Stomach (tissue), 19 donors: ENCODE measurements at places on chromosomes 12 and 14. TPM values are rescaled to one million over a fixed set of nuclear protein-coding genes. Genes with fewer than 3 reads are reported as not detected.
A peak's percentile ranks its signal among the peaks of the same experiment; 100 is the strongest.

Gene LYSET
- total RNA-seq = 0.87 TPM

Gene FGF6
- not detected for total RNA-seq

Gene SERPINA10
- not detected for total RNA-seq

Gene CGRRF1
- total RNA-seq = 19.1 TPM

Gene BLTP3B
- total RNA-seq = 61.1 TPM

Gene KRT77
- not detected for total RNA-seq

Gene GDF11
- total RNA-seq = 0.58 TPM

Gene PAX9
- not detected for total RNA-seq

Gene CLEC2A
- not detected for total RNA-seq

DNA sequence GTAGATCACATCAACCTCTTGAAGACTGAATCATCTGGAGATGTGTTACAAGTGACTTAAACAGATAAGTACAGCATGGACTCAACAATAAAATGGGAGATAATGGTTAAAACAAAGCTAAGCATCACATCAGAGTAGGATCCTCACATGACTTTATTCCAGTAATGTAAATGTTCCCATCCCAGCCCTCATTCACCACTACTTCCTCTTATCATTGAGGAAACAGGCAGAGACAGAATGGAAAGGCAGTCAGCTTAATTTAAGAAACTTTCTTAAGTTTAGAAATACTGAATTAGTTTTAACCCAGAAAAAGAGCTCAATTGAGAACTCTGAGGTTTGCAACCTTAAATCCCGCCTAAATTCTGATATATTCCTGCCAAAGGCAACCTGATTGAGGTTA lies 1.2 kb upstream of the ALG10 start:
- H3K27me3 ChIP-seq = no peaks in the 10 kb centered on the region
- no peak for DNase-seq
- H3K36me3 ChIP-seq = no peaks in the 10 kb centered on the region

DNA sequence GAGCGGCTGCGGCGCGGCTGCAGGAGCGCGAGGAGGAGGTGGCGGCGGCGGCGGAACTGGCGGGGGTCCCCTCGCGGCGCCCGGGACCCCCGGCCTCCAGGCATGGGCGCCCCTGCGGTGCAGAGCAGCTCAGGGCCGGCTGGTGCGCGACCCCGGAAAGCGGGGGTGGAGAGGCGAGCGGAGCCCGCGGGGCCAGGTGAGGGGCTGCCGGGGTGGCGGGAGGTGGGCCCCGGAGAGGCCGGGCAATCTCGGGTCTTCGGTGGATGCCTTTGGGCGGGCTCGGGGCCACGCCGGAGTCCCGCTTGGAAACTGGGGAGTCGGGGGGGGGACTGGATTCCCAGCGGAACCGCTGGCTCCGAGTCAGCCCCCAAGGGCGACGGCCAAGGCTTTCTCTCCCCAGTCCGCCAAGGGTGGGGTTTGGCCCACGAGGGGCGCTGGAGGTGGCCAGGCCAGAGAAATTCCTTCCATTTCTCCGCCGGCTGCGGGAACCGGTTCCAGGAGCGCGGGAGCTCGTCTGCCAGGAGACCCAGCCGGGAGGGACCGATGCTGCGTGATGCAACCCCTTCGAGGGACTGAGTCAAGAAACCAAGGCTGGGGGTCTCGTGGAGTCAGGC lies 13.9 kb upstream of the NR4A1 start:
- peaks cover 28% of the 10 kb centered on the region for H3K4me1 ChIP-seq
- peak overlapping the region; percentile 56 for H3K4me3 ChIP-seq
- peak; percentile 89 for DNase-seq
- no peaks in the 10 kb centered on the region for H3K36me3 ChIP-seq
- no peaks in the 10 kb centered on the region for H3K27me3 ChIP-seq

DNA sequence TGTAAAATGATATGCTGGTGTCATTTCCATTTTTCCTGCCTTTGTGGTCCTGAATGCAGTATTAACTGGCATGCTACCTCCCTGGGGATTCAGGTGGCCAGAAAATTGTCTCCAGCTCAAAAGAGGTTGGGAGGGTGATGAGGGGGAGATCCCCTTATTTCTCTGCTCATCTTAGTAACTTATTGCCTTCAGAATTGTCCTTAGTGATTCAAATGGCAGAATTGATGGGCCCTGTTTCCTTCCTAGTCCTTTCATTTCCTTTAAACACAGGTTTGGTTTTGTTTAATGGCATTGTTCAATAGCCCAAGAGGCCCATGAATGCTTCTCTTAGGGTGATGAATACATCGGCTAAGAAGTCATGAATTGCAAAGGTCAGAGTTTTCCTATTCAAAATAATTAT lies 207.0 kb downstream of the SLC41A2 start:
- no peaks in the 10 kb centered on the region for H3K36me3 ChIP-seq
- H3K27me3 ChIP-seq = no peaks in the 10 kb centered on the region
- H3K27ac ChIP-seq = no peak overlapping the region
- no peaks in the 10 kb centered on the region for H3K4me1 ChIP-seq
- no peak for DNase-seq

GRCh38 chr14:72098210-72098609 lies 166.0 kb downstream of the RGS6 start:
- no peak overlapping the region for H3K27ac ChIP-seq
- H3K27me3 ChIP-seq = no peaks in the 10 kb centered on the region
- H3K36me3 ChIP-seq = no peaks in the 10 kb centered on the region
- H3K4me3 ChIP-seq = no peak overlapping the region
- DNase-seq = no peak
- no peaks in the 10 kb centered on the region for H3K4me1 ChIP-seq

GRCh38 chr14:34199585-34199984 lies 248.7 kb upstream of the EGLN3 start:
- DNase-seq = no peak
- H3K36me3 ChIP-seq = no peaks in the 10 kb centered on the region
- no peaks in the 10 kb centered on the region for H3K4me1 ChIP-seq
- no peaks in the 10 kb centered on the region for H3K27me3 ChIP-seq

- H3K27ac ChIP-seq = no peak overlapping the region
- no peak overlapping the region for H3K4me3 ChIP-seq
- no peaks in the 10 kb centered on the region for H3K36me3 ChIP-seq
- no peaks in the 10 kb centered on the region for H3K27me3 ChIP-seq
Measured at GRCh38 chr14:37707716-37708115, 112.3 kb downstream of the TTC6 start.

DNA sequence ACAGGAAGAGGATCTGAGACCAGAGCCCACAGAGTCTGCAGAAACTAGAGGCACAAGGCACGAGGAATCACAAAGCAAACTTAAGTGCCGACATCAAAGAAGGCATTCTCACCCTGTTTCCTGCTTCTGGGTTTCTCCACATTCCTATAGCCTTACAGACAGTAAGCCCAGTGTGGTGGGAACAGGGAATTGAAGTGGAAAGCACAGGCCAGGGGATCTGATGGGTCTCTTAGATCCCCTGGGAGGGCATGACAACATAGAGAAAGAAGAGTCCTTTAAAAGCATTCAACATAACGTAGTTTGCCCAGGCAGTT lies 75.6 kb upstream of the FRMD6 start:
- no peaks in the 10 kb centered on the region for H3K4me1 ChIP-seq
- H3K36me3 ChIP-seq = no peaks in the 10 kb centered on the region
- H3K27me3 ChIP-seq = no peaks in the 10 kb centered on the region
- DNase-seq = no peak
- H3K4me3 ChIP-seq = no peak overlapping the region
- no peak overlapping the region for H3K27ac ChIP-seq

DNA sequence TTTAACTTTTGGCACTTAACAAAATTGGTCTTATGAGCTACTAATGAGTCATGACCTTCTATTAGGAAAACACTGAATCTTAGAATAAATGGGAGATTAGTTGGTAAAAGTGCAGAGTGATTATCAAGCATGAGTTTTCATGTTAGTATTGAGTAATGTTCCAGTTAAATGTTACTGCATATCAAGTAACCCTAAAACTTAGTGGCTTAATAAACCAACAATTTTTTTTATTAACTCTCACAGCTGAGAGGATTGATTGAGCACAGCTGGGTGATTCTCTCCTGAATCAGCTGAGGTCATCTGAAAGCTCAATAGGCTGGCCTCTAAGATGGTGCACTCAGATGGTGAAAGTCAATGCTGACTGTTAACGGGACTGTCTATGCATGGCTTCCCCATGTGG lies 248.6 kb downstream of the BCL11B start:
- no peak overlapping the region for H3K27ac ChIP-seq
- H3K4me1 ChIP-seq = no peaks in the 10 kb centered on the region
- DNase-seq = no peak
- no peaks in the 10 kb centered on the region for H3K36me3 ChIP-seq
- no peaks in the 10 kb centered on the region for H3K27me3 ChIP-seq

DNA sequence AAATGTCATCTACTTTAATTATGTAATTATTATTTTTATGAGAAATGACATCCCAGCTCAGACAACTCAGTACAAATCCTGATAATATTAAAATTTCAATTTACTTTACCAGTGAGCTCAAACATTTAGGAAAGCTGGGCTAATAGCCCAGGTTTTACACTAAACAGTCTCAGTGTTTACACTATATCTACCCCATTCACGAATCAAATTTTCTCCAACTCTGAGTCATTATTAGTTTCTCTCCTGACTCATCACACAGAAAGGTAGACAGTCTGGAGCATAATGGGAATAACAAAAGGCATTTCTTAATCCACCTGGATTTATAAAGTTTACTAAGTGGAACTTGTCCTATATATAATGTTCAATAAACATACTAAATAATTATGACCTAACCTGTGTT lies 5.7 kb downstream of the PAWR start:
- H3K36me3 ChIP-seq = no peaks in the 10 kb centered on the region
- H3K27me3 ChIP-seq = peaks cover 6% of the 10 kb centered on the region
- no peak overlapping the region for H3K27ac ChIP-seq
- H3K4me3 ChIP-seq = no peak overlapping the region
- H3K4me1 ChIP-seq = peaks cover 85% of the 10 kb centered on the region
- no peak for DNase-seq

- DNase-seq = no peak
- H3K4me1 ChIP-seq = no peaks in the 10 kb centered on the region
- no peaks in the 10 kb centered on the region for H3K27me3 ChIP-seq
- H3K4me3 ChIP-seq = no peak overlapping the region
- H3K36me3 ChIP-seq = no peaks in the 10 kb centered on the region
Measured at GRCh38 chr14:39733741-39734140, 301.5 kb upstream of the FBXO33 start.

GRCh38 chr14:97417331-97417730 lies 620.1 kb downstream of the VRK1 start:
- peaks cover 26% of the 10 kb centered on the region for H3K4me1 ChIP-seq
- H3K27ac ChIP-seq = no peak overlapping the region
- H3K4me3 ChIP-seq = no peak overlapping the region
- no peaks in the 10 kb centered on the region for H3K36me3 ChIP-seq

DNA sequence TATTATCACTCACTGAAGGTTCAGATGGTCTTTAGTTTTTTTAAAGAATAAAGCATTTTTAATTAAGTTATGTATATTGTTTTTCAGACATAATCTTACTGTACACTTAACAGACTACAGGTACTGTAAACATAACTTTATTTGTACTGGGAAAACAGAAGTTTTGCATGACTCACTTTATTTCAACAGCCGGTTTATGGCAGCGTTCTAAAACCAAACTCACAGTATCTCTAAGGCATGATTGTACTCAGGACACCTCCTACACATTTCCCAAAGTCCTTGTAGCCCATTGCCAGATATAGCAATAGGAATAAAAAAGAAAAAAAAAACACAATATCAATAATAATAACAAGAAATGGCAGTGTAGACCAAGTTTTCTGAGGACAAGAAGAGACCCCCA lies 1341.4 kb downstream of the FSCB start:
- H3K27me3 ChIP-seq = no peaks in the 10 kb centered on the region
- H3K4me1 ChIP-seq = no peaks in the 10 kb centered on the region

DNA sequence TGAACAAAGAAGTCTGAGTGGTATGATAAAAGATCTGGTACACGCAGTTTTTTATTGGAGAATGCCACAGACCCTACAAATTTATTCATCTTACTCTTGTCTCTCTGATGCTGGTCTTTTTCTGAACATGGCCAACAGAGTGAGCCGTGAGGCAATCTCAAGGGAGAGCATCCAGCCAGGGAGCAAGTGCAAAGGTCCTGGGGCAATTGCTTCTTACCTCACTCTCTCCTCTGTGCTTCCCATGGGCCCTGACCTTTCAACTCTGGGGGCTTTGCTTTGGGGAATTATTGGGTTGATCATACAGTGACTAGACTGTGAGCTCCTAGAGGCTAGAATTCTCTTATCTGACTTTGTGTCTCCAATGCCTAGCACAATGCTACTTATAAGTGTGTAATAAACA lies 171.7 kb downstream of the MYRFL start:
- H3K27me3 ChIP-seq = no peaks in the 10 kb centered on the region
- no peak overlapping the region for H3K27ac ChIP-seq
- DNase-seq = no peak
- no peak overlapping the region for H3K4me3 ChIP-seq

GRCh38 chr12:47988073-47989022 lies 15.9 kb downstream of the COL2A1 start:
- no peak for DNase-seq
- H3K4me1 ChIP-seq = no peaks in the 10 kb centered on the region
- no peak overlapping the region for H3K4me3 ChIP-seq
- no peak overlapping the region for H3K27ac ChIP-seq

GRCh38 chr14:21070083-21070609 lies at the start of gene ARHGEF40:
ARHGEF40 (plus strand) TSS chr14:21070304; CDS start chr14:21070397, 93 bp downstream.
- H3K27me3 ChIP-seq = no peaks in the 10 kb centered on the region
- H3K36me3 ChIP-seq = peaks cover 4% of the 10 kb centered on the region
- peak within 1 kb of the TSS; percentile 77 for H3K4me3 ChIP-seq
- peak; percentile 86 for DNase-seq

DNA sequence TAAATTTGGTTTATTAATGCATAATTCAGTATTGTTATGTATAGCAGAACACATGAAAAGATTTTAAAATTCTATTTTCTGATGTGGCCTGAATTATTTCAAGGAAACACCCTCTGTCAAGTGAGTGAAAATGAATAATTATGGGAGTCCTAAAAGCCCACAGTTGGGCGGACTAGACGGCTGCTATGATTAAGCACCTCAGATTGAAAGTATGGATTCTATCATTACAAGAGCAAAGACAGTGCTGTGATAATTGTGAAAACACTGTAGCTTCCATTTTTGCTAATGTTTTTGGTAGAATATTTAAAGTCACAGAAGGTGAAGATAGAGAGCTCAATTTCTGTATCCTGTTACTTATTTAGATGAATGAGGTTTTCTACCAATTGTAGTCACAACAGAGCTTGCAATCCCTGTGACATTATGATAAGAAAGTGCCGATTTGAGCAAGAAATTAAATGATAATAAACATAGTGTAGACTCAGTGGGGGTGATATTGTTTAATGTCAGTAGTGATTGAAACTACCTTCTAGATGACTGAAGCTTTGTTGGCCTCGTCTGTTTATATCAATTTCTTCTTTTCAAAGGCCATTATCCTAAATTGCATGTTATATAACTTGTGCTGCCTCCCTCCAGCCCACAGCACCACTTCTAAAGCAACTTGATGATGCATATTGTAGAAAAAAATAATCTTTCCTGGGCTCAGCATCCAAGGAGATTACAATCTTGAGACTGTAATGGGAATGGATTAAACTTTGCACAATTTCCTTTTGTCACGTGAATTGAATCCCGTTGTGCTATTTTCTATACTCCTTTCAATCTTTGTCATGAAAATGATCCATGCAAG lies 359.8 kb downstream of the BTG1 start:
- no peak for DNase-seq
- no peaks in the 10 kb centered on the region for H3K36me3 ChIP-seq
- H3K4me3 ChIP-seq = no peak overlapping the region
- H3K4me1 ChIP-seq = no peaks in the 10 kb centered on the region
- H3K27ac ChIP-seq = no peak overlapping the region

GRCh38 chr14:75833326-75834020 lies 148.3 kb downstream of the TGFB3 start:
- H3K4me1 ChIP-seq = peaks cover 36% of the 10 kb centered on the region
- no peaks in the 10 kb centered on the region for H3K36me3 ChIP-seq
- DNase-seq = no peak
- H3K27ac ChIP-seq = peak overlapping the region; percentile 80
